ENCODE measurements at places on chromosomes 13 and 19. TPM values are rescaled to one million over a fixed set of nuclear protein-coding genes. Genes with fewer than 3 reads are reported as not detected.

The CGB8 gene
- total RNA-seq: 2.7 TPM

The ADGRL1 gene
- 8.7 TPM for total RNA-seq

The ZNF266 gene
- 3.1 TPM for total RNA-seq

The SLC10A2 gene
- total RNA-seq: not detected

The ZNF563 gene
- not detected for total RNA-seq

The ZNF728 gene
- total RNA-seq: not detected

The CEACAM4 gene
- total RNA-seq: not detected

The ZNF431 gene
- total RNA-seq: 3.8 TPM

The TDRD12 gene
- 0.59 TPM for total RNA-seq

The GSX1 gene
- not detected for total RNA-seq

The ZNF681 gene
- not detected for total RNA-seq

The RNF225 gene
- total RNA-seq: 0.19 TPM

The PRR22 gene
- 2.6 TPM for total RNA-seq

The CALR3 gene
- total RNA-seq: not detected

The AP1M1 gene
- 67.8 TPM for total RNA-seq

The AP1M2 gene
- 36.9 TPM for total RNA-seq

The NLRP5 gene
- 0.07 TPM for total RNA-seq

The MAB21L1 gene
- not detected for total RNA-seq

The PET100 gene
- total RNA-seq: 44.7 TPM

The ERICH4 gene
- total RNA-seq: not detected

The FOXO1 gene
- total RNA-seq: 11.5 TPM

Measured in A549 treated with dexamethasone at 1 μM for 4 hours (cell line).